Left colon (tissue), 2 donors: ENCODE measurements at places on chromosomes 3 and 15. TPM values are rescaled to one million over a fixed set of nuclear protein-coding genes. Genes with fewer than 3 reads are reported as not detected.

DNA sequence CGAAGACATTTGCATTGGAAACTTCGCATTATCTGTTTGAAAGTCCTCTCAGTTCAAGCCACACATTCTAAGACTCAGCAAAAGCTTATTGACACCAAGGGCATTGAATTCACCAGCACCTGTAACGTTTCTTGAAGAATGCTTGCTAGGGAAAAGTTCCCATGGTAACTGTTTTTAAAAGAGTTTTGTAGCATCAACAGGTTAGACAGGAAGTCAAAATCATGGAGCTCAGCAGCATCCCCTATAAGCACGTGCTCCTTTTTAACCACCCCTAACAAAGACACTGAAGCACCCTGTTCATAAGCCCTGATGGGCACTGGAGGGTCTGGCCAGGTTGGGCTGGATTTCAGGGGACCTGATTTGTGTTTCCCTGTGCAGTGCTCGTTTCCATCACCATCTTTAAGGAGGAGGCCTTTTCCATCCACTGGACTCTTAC is 229.7 kb upstream of the BHLHE40 start:
- no peak for DNase-seq

GRCh38 chr3:159196359-159196758 is 394.5 kb downstream of the MFSD1 start:
- DNase-seq, result no peak

CFAP91 gene
- total RNA-seq, result 1.3 TPM

PLA2G4E gene
- total RNA-seq, result not detected

FAN1 gene
- 8.4 TPM for total RNA-seq

GOLGA6D gene
- not detected for total RNA-seq
